Hepatocyte (in vitro differentiated cells): ENCODE measurements at places on chromosomes 12 and 14.

DNA sequence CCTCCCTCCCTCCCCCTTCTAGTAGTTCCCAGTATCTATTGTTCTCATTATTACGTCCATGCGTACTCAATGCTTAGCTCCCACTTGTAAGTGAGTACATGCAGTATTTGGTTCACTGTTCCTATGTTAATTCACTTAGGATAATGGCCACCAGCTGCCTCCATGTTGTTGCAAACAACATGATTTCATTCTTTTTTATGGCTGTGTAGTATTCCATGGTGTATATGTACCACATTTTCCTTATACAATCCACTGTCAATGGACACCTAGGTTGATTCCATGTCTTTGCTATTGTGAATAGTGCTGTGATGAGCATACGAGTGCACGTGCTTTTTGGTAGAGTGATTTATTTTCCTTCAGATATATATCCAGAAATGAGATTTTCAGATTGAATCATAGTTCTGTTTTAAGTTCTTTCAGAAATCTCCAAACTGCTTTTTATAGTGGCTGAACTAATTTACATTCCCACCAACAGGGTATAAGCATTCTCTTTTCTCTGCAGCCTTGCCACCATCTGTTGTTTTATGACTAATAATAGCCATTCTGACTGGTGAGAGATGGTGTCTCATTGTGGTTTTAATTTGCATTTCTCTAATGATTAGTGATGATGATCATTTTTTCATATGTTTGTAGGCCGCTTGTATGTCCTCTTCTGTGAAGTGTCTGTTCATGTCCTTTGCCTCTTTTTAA is 17.9 kb upstream of the CLEC7A start:
- DNase-seq: no peak

GRCh38 chr14:92321701-92322100 is 1.3 kb upstream of the SLC24A4 start:
- DNase-seq: no peak

DNA sequence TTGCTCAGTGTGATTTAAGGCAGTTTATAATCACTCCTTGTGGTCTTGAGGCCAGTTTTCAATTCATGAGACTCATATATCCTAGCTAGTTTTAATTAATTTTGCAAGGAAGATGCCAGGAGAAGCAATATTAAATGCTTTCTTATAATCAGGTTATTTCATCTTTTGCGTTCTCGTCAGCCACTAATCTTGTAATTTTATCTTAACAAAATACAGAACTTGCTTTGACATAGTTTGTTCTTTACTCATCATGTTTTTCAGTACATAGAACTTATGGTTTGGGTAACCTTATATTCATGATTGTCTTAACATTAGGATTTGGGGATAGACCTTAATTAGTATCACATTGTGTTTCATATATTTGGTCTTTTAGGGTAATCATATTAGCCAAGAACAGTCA is 76.0 kb downstream of the LIN52 start:
- DNase-seq: no peak

GRCh38 chr12:1588575-1588947 is 5.8 kb downstream of the FBXL14 start:
- no peak for DNase-seq

- no peak for DNase-seq
Measured at GRCh38 chr14:74290415-74290814, 12.3 kb downstream of the ABCD4 start.

DNA sequence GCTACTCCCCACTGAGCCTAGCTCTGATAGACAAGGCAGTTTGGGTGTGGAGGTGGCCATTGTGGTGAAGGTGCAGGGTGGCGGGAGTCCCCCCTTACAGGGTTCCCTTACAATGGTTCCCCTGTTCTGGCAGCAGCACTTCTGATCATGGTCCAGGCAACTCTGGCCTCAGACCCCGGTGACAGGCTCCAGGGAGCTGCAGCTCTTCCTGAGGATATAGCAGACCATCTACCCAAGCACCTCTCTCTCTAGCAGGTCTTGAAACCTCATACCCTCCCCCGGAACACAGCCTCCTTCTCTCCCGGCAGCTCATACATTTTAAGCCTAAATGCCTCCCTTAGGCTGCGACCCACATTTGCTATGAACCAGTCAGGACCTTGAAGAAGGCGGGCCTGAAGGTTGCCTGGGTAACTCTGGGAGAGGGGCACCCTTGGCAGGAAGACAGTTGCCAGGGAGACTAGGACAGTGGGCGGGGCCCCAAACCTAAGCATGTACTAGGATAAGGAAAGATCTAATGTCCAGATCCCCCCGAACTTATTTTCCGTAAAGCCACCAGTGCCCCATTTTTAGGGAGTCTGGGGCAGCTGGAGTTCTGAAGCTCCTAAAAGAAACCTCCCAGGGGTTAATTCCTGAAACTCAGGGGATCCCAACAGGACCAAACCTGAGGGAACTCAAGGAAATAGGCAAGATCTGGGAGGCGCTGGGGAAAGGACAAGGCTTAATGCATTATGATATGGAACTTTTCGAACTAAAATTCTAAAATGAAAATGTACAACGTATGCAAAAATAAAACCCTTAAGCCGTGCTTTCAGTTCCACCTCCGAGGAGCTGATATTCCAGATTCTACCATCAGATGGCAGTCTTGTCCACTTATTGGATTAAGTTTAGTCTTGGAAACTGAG is 4.5 kb upstream of the GDF11 start:
- DNase-seq: peak; percentile 90

GRCh38 chr12:64061868-64062375 is 160.2 kb downstream of the KICS2 start:
- no peak for DNase-seq

DNA sequence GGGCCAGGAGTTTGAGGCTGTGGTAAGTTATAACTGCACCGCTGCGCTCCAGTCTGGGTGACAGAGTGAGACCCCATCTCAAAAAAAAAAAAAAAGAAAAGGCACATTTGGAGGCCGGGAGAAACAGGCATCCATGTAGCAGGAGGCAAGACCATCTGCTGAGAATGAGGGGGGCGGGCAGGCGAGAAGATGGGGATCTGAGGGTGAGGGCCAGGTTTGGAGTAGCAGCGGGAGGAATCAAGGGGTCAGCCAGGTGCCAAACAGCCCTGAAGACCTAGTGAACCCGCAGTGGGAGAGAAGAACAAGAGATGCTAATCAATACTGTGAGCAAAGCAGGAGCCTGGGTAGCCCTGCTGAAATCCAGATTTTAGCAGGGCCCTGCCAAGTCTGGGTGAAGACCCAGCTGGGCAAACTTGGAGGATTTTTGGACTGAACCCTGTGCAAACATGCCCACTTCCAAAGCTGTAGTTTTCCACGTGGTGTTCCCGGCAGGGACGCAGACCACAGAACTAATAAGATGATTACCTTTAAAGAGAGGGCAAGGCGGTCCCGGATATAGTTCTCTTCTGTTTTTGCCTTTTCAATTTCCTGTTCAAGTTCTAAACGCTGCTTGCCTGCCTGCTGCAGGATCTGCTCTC is 61.0 kb downstream of the NIN start:
- no peak for DNase-seq

GRCh38 chr14:57962325-57963035 is 96.6 kb upstream of the SLC35F4 start:
- DNase-seq: peak; percentile 28

- no peak for DNase-seq
Measured at GRCh38 chr14:54396183-54396492, 669 bp upstream of the CDKN3 start.

- peak; percentile 37 for DNase-seq
Measured at GRCh38 chr12:3295646-3296408, 195.2 kb upstream of the PRMT8 start.

- peak; percentile 35 for DNase-seq
Measured at GRCh38 chr14:76090616-76091391, 60.9 kb upstream of the GPATCH2L start.

DNA sequence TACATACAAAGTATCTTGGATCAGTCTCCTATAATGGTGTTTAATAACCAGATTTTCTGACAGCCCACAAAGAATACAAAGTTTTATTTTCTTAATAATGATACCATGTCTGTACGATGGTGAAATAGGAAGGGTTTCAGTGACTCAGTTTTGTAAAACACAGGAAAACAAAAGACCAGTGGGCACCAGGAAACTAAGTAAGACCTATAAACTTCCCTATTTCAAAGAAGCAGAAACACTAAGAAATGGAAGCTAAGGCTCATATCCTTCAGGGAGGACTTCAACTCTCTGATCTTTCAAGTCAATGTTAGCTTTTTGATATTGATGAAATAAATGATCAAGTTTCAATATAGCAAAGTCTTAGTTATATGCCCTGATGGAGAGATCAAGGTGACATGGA is 196.0 kb downstream of the DUSP6 start:
- DNase-seq: no peak

GRCh38 chr14:75081660-75082229 is 12.3 kb downstream of the ZC2HC1C start:
- no peak for DNase-seq

DNA sequence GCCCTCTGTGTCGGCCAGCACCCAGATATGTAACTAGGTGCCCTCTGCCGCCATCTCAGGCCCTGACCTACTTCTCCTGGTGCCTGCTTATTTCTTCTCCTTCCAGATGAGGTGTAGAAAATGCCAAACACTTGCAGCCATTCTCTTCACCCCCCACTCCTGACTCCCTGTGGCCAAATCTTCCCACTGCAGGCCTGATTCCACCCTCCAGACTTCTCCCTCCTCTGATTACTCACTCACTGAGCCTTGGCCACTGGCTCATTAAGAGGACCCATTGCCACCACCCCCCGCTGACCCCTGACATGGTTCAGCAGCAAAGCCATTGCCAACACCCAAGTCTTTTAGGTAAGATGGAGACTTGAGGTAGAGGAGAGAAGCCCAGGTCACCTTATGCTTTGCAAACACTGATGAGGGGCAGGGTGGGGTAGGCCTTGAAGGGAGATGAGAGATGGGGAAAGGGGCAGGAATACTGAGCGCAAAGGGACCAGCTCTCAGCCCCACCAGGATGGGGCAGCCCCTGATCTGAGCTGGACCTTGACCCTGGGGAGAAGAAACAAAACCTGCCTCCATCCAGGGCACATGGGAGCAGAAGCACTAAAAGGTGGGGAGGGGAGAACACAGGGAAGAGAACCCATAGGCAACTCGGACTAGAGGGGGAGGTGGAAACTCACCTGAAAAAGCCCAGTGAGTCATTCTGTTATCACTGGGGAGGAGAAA is 25.1 kb upstream of the ANO2 start:
- DNase-seq: no peak

DNA sequence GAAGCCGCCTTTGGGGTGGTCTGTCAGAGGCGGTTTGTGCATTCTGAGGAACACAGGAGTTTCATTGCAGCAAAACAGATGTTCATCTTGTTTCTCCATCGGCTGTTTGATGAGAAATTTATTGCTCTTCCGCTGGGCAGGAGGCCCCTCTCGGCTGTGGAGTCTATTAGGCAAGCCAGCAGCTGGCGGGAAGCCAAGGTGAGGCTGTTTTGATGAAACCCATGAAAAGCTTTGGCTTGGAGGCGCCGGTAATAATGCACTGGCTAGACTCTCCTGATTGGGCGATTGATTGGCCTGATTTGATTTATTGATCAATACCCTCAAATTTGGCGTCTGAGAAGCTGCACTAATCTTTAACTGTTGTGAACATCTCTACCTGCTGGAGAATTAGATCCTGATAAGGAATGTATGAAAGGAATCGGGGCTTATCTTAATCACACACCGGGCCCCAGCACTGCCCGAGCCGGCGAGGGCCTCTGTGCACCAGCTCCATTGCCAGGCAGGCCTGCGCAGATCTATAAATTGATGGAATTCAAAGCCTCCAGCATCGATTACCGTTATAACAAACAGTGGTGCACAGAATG is 187.7 kb downstream of the PHETA1 start:
- DNase-seq: peak; percentile 85

DNA sequence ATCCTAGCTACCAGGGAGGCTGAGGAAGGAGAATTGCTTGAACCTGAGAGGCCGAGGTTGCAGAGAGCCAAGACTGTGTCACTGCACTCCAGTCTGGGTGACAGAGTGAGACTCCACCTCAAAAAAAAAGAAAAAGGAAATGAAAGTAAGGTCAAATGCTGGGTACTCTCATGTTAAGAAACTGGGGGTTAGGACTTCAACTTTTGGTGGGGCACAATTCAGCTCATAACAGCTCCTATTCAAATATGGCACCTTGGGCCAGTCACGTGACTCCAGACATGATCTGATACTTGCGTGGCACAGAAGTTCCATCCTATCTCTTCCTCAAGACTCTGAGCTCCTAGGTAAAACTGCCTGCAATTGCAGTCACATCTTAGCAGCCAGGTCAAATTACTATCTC is 142.7 kb downstream of the EGLN3 start:
- no peak for DNase-seq
